ENCODE measurements at places on chromosomes 11 and 22.
A peak's percentile ranks its signal among the peaks of the same experiment; 100 is the strongest.

DNA sequence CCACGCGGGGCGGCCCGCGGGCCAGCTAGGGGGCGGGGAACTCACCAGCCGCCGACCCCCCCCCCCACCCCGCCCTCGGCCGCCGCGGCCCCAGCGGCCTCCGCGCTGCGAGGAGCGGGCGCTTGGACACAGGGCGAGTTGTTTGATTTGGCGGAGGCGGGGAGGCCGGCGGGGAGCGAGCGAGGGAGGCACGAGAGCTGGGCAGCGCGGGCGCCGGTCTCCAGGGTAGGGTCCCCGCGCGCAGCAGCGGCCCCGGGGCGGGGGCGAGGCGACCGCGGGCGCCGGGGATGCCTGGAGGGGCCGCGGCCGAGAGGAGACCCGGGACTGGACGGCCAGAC lies 64.4 kb downstream of the NAV2 start:
- no peak for DNase-seq

DNA sequence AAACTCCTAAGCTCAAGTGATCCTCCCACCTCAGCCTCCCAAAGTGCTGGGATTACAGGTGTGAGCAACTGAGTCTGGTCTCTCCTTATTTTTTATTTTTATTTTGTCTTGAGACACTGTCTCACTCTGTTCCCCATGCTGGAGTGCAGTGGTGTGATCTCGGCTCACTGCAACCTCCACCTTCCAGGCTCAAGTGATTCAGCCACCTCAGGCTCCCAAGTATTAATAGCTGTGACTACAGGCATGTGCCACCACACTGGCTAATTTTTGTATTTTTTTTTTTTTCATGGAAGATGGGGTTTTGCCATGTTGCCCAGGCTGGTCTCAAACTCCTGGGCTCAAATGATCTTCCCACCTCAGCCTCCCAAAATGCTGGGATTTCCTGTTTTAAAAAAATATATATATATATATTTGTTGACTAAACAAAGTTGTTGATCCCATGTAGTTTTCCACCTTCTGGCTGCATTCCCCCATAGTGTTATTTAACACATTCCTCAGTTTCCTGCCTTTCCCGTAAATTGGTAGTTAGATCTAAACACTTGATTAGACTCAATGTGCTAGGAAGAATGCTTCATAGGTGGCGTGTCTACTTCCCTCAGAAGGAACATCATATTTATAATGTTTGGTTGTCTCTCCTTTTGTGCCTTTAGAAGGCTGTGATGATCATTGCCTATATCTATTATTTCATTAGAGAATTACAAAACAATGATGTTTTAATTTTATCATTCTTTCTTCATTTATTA lies 38.8 kb downstream of the LRRC32 start:
- no peak for DNase-seq

- DNase-seq = no peak
Measured at GRCh38 chr11:1458340-1459218, 28.0 kb downstream of the MOB2 start.

GRCh38 chr11:259413-259812 lies 18.8 kb upstream of the NLRP6 start:
- DNase-seq = no peak

GRCh38 chr11:58316142-58316541 lies 42.7 kb downstream of the OR5B17 start:
- DNase-seq = no peak

DNA sequence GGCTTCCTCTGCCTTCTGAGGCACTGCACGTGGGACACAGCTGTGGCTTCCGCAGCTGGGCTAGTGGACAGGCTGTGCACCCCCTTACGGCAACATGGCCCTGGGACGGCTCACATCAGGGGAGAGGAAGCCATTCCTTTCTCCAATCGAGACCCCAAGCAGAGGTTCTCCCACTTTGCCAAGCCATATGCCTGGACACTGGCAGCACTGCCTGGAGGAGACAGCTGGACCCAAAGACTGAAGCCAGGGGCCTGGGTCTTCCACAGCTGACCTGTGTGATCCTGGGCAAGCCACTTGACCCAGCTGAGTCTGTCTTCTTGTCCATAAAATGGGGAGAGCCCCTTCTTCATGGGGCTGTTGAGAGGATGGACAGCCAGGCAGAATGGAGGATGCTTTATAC lies 65.4 kb downstream of the SHISAL1 start:
- no peak for DNase-seq

DNA sequence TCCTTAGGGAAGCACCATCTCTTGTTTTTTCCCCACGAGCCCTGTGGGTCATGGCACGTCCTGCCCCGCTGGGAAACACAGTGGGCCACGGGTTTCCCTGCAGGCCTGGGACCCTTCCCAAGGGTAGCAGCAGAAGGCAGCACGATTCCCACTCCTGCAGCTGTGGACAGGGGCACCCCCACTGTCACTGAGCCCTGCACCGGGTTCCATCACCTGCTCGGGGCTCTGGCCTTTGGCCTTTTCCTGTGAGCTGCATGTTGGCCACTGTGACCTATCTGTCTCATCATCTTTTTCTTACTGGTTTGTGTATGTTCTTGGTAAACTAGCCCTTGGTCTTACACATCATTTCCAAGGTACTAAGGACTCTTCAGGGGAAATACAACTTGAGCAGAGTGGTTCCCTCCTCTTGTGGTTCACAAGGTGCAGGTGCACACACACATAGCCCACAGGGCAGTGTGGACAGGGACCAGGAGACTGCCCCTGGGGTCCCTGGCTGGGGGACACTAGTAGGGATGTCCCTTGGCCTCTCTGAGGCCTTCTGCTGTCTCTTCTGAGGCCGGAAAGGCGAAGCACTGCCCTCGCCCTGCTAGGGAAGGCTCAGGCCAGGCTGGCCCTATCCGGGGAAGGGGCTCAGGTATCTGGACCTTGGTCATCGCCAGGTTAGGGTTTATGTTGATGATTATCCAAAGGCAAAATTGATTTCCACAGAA lies 19.0 kb upstream of the TXNRD2 start:
- DNase-seq = no peak

- DNase-seq = no peak
Measured at GRCh38 chr11:93589347-93589746, 46.2 kb upstream of the SMCO4 start.

DNA sequence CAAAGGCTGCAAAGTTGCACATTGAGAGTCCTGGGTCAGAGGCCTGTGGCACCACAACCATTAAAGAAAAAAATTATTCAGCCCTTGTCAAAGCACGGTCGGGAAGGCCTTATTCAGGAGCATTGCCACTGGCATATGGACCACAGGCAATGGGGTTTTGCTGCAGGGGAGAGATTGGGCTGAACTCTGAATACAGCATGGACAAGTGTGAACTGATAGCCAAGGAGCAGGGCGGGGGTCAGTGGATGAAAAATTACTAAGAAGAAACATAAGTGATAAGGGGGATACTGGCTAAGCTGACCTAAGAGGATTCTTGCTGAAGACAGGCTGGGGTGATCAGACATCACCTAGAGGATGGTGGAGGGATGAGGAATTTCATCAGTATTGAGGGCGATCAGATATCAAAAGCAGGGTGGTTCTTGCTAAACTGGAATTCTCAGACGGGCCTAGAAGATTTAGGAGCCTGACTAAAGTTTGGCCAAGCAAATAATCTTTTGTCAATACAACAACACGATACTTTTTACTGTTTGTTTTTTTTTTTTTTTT lies 3.3 kb upstream of the DGCR8 start:
- no peak for DNase-seq

- DNase-seq = no peak
Measured at GRCh38 chr11:131693756-131694155, 323.3 kb downstream of the NTM start.

GRCh38 chr11:63146581-63146980 lies 2.6 kb upstream of the SLC22A24 start:
- DNase-seq = no peak

DNA sequence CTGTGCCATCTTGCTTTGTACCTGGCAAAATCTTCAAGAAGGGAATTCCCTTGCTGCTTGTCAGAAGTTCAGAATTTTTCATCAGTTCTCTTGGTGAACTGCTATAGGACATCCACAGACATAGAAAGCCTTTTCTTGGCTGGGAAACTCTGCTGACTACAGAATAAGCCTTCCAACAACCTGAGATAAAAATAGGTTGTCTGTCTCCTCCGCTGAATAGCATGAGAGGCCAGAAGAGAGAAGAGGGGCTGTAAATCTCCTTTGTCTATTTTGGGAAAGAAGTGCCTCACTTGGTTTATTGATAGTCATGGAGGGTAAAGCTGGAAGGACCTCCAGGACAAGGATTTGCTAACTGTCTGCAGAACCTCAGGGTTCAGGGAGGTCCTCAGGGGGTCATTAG lies 48.2 kb downstream of the C11orf91 start:
- no peak for DNase-seq

DNA sequence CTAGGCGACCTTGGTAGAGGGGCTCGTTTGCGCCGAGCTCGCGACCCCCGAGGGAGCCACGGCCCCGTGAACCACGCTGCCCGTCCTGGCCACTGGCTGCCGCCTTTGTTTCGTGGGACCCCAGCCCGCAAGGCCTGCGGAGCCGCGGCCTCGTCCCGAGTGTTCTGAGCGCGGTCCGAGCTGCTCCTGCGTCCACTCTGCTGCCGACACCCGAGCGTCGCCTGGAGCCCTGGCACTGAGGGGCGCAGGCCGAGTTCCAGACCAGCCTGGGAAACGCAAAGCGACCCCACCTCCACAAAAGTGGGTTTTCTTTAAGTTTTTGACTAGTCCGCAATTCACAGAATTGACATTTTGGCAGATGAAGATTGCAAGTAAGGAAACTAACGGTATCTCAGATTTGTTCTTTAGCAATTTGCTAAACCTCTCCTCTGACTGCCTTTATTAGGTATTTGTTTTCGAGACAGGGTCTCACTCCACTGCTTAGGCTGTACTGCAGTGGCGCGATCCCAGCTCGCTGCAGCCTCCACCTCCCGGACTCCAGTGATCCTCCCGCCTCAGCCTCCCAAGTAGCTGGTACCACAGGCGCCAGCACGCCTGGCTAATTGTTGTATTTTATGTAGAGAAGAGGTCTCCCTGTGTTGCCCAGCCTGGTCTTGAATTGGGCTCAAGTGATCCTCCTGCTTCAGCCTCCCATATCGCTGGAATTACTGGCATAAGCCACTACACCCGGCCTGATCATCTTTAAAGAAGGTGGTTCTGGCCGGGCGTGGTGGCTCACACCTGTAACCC lies 879 bp upstream of the RNH1 start:
- DNase-seq = no peak

GRCh38 chr11:107859459-107860239 lies 1.1 kb upstream of the SLC35F2 start:
- DNase-seq = no peak

DNA sequence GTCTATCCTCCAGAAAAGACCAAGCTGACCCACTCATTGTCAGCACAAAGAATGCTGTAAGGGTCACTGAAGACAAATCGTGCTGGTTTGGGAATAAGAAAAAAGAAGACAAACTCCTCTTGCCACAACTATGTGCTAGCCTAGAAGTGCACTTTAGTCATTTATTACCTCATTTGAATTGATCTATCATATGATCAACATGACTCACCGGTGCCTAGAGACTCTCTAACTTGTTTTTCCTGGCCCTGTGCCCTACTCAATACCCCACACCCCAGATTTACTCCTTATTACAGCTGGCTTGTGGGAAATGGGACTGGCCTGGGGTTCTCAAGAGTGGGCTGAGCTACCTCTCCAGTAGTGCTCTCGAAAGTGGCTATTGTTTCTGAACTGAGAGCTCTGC lies 35.9 kb upstream of the HORMAD2 start:
- DNase-seq = peak; percentile 57

DNA sequence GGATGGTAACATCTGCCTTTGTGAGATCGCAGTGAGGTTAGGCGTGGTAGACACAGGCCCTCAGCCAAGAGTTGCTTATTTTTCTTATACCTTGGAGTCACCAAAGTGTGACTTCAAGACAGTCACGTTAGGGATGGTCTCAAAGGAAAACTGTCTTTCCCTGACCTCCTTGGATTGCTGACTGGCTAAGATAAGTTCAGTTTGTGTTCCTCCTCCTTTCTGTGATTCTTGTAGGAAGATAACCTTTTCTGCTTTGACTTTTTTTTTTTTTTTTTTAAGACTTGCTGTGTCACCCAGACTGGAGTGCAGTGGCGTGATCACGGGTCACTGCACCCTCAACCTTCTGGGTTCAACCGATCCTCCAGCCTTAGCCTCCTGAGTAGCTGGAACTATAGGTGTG lies 23.1 kb downstream of the TAB1 start:
- no peak for DNase-seq

- DNase-seq = no peak
Measured at GRCh38 chr11:103947546-103947919, 88.9 kb upstream of the DDI1 start.

DNA sequence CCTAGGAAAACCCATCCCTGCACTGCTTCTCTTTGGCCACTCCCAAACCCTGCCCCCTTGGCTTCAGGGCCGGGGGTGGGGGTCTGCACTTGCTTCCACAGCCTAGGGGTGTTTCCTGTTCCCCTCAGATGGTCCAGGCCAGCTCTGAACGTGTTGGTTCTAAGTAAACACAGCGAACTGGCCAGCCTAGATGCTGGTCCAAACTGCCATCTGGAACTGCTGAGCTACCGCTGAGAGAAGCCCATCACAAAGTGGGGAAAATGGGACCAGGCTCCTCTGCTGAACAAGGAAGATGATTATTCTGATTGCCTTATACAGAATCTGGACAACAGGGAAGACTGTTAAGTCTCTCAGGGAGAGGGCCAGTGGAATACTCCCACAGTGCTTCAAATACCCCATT lies 23.5 kb upstream of the YPEL1 start:
- DNase-seq = no peak

DNA sequence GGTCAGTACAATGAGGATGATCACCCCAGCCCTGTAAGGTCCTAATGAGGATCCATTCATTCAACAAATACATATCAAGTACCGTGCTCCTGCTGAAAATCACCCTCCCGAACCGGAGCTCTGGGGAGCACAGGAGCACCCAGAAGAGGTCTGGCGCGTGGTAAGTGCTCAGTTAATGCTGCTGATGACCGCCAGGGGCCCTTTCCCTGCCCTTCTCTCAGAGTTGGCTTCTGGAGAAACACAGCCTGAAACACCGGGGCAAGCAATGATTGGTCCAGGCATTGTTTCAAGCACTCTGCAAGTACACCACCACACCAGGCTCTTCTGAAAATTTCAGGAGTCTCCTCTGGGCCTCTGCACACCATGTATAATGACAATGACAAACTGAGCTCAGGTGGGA lies 3.8 kb upstream of the CCDC86 start:
- no peak for DNase-seq

DNA sequence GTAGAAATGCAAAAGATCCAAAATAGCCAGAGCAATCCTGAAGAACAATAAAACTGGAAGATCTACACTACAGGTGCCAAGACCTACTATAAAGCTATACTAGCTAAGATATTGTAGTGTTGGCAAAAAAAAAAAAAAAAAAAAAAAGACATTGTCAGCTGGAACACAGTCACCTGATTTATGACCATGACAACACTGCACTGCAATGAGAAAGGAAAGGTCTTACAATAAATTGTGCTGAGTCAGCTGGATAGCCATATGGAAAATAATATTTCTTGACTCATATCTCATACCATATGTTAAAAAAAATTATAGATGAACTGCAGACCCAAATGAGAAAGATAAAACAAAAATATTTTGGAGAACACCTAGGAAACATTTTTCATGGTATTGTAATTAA lies 3.1 kb upstream of the PANX3 start:
- no peak for DNase-seq

Data from T1000 (cell line).